Tibial nerve (tissue), 4 donors: ENCODE measurements at places on chromosomes 16 and 17. TPM values are rescaled to one million over a fixed set of nuclear protein-coding genes. Genes with fewer than 3 reads are reported as not detected.

- DNase-seq: no peak
Measured at GRCh38 chr16:48609652-48610029, 339 bp downstream of the N4BP1 start.

Gene CEP295NL
- total RNA-seq: 10.1 TPM

- DNase-seq: no peak
Measured at GRCh38 chr16:35752012-35752772, 2292.8 kb downstream of the TP53TG3F start.

DNA sequence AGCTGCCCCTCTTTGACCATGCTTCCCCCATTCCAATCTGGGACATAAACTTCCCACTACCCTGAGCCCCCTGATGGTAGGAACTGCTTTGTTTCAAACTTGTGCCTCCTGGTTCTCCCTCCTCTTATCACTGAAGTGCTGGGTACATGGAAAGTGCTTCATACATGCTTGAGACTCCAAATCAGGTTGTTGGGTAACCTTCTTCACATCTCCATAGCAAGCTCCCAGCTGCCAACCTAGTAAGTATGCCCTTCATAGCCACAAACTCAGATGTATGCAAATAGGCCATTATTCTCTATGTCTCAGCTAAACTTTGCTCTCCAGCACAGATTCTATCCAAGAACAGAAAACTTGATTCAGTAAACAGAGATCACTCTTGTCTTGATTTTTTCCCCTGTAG lies 310.6 kb upstream of the IRX3 start:
- no peak for DNase-seq
